ENCODE measurements at places on chromosomes 16 and 17. TPM values are rescaled to one million over a fixed set of nuclear protein-coding genes. Genes with fewer than 3 reads are reported as not detected.

Gene FBXW10
- total RNA-seq = not detected

Gene CCL4L2
- total RNA-seq = not detected

Gene OR3A3
- total RNA-seq = not detected

Gene KRTAP9-2
- total RNA-seq = not detected

Gene TBC1D3E
- total RNA-seq = not detected

Gene TP53TG3B
- total RNA-seq = not detected

Gene RSAD1
- total RNA-seq = 18.7 TPM

Gene RBFOX1
- total RNA-seq = 0.31 TPM
